ENCODE measurements at places on chromosomes 13 and 19.

DNA sequence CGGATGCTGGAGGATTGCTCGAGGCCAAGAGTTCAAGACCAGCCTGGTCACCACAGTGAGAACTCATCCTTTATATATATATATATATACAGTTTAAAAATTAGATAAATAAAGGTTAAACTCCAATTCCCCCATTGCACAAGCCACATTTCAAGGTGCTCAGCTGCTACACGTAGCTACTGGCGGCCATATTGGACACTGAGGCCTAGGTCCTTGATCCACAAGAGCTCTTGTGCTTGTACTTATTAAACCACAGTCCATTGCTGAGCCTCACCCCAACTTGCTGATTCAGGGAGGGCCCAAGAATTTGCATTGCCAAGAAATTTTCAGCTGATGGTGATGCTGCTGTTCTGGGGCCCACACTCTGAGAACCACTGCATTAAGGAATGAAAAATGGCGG lies 9.6 kb downstream of the TTC9B start:
- no peak overlapping the region for H3K4me3 ChIP-seq
- no peaks in the 10 kb centered on the region for H3K4me1 ChIP-seq
- DNase-seq = no peak
- no peak overlapping the region for H3K27ac ChIP-seq

DNA sequence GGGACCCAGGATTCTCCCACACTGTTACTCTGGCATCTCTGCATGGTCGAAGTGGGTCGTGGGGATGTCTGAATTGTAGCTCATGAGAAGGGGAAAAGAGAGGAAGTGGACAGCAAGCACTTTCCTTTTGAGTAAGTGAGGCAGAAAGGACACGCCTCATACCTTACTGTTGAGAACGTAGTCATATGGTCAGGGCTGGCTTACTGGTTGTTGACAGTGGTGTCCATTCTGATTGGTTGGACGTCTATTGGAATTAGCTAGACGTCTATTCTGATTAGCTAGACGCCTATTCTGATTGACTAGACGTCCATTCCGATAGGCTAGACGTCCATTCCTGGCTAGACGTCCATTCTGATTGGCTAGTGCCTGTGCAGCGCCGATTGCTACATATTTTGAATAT lies 12.4 kb downstream of the GRIN2D start:
- H3K4me3 ChIP-seq = no peak overlapping the region
- no peaks in the 10 kb centered on the region for H3K4me1 ChIP-seq
- H3K27me3 ChIP-seq = no peaks in the 10 kb centered on the region
- DNase-seq = no peak
- H3K27ac ChIP-seq = no peak overlapping the region

DNA sequence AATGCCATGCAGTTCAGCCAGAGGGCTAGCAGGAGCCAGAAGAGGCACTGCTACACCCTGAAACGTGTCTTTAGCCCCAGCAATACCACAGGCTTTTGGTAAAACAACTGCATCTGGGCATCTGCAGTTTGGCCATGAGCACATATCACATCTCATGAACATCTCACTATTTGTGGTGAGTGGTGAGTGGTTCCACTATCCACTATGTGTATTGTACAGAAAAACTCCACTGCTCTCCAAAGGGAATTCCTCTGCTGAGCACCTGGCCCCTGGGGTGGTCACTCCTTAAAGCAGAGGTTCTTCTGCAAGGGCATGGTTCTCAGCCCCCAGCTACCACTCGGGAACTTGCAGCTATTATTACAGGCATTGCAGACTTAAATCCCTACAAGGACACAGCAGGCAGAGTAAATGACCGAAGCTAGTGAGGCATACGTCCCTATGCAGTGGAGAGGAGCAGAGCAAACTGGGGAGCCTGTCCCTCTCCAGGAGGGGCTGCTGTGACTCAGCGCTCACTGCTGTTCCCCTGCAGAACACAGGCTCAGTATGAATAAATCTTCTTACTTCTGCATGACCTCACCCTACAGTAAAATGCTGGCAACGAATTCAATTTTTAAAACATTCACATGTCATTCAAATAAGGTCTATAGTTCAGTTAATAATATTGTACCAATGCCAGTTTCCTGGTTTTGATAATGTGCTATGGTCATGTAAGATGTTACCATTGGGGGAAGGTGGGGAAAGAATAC lies 332.4 kb upstream of the ZNF507 start:
- no peak overlapping the region for H3K27ac ChIP-seq
- no peaks in the 10 kb centered on the region for H3K36me3 ChIP-seq
- no peaks in the 10 kb centered on the region for H3K4me1 ChIP-seq
- no peak overlapping the region for H3K4me3 ChIP-seq
- no peaks in the 10 kb centered on the region for H3K27me3 ChIP-seq

- H3K4me3 ChIP-seq = peak overlapping the region; percentile 37
- H3K27ac ChIP-seq = peak overlapping the region; percentile 91
- no peaks in the 10 kb centered on the region for H3K36me3 ChIP-seq
- H3K27me3 ChIP-seq = no peaks in the 10 kb centered on the region
These were observed 224.2 kb upstream of the STARD13 start for GRCh38 chr13:33509642-33510229.

GRCh38 chr13:46553521-46553885 lies 533 bp downstream of the LRCH1 start:
- DNase-seq = no peak
- peak overlapping the region; percentile 89 for H3K27ac ChIP-seq
- peak overlapping the region; percentile 78 for H3K4me3 ChIP-seq
- H3K36me3 ChIP-seq = no peaks in the 10 kb centered on the region
- H3K27me3 ChIP-seq = no peaks in the 10 kb centered on the region

GRCh38 chr19:33462112-33462791 lies 59.3 kb downstream of the PEPD start:
- H3K4me1 ChIP-seq = no peaks in the 10 kb centered on the region
- no peak for DNase-seq
- H3K27ac ChIP-seq = no peak overlapping the region

DNA sequence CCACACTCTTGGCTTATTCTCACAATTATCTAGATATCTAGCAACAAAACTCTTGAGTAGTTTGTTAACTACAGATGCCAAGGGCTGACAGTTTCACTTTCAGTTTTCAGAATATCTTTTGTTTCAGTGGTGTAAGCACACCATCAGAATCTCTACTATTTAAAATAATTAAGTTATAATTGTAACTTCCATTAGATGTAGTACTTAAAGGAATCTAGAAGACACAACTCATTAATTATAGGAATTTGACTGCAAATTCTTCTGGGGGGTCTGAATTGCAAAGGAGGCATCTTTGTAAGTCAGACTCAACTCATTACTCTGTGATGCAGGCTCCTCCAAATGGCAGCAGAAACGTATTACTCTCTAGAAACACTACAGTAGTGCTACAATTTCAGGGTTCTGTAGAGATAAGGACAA lies 44.9 kb upstream of the USPL1 start:
- peak overlapping the region; percentile 74 for H3K4me3 ChIP-seq
- no peak overlapping the region for H3K27ac ChIP-seq
- no peaks in the 10 kb centered on the region for H3K27me3 ChIP-seq
- H3K4me1 ChIP-seq = peaks cover 22% of the 10 kb centered on the region
- DNase-seq = no peak
- no peaks in the 10 kb centered on the region for H3K36me3 ChIP-seq

All from thoracic aorta (tissue), 2 donors.